ENCODE measurements at places on chromosomes 12 and 14.

GRCh38 chr12:10194160-10194670 lies 15.4 kb downstream of the TMEM52B start:
- no peak for DNase-seq

DNA sequence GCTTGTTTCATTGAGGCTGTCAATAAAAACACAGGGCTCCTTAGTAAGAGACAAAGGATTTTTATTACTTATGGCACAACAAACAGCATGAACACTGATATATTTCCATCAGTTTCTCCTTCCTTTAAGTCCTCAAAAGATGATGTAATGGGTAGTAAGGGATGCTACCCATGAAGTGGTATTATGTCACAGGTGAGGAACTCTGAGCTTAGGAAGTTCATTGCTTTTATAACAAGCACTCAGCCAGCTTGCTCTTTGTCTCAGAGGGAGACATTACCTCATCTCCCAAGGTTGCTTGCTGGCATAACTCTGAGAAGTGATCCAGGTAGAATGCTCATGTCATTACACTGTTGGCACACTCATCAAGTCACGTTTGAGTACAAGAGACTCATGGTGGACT lies 287.0 kb upstream of the OR4E1 start:
- DNase-seq: no peak

DNA sequence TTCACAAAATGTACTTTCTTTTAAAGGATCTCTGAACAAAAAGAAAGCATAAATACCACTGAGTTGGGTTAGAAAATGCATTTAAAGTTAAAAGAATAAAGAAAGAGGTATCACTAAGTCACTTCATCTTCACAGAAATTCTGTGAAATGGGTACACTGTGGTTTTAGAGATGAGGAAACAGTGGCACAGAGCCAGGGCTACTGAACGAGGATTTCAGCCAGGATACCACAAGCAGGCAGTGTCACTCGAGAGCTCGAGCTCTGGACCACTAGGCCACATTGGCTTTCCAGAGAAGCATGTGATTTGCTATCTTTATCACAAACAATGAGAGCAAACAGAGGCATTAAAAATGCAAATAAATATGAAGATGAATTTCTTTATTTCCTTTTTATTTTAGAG lies 51.0 kb downstream of the WDHD1 start:
- no peak for DNase-seq

DNA sequence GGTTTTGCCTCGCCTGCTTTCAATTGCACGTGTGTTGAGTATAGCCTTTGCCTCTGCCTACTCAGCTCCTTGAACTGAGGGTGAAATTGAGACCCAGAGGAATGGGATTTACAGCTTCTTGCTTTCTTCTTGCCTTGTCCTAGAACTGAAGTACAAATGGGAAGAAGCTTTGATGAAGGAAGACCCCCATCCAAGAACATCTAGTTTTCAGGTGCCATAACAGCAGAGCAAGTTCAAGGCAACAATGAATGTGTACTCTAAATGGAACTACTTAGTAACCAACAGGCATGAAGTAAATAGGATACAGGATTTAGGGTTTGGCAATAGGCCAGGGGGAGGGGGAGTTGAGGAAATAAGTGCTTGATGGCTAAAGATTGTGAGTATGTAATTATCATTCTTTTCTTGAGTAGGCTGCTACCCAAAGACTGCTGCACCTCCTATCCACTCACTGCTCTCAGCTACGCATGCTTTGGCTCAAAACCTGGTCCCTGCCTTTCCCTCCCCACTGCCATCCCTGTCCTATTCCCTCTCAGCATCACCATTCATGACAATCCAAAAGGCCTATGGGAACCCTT lies 2.1 kb downstream of the GPX2 start:
- DNase-seq: no peak

DNA sequence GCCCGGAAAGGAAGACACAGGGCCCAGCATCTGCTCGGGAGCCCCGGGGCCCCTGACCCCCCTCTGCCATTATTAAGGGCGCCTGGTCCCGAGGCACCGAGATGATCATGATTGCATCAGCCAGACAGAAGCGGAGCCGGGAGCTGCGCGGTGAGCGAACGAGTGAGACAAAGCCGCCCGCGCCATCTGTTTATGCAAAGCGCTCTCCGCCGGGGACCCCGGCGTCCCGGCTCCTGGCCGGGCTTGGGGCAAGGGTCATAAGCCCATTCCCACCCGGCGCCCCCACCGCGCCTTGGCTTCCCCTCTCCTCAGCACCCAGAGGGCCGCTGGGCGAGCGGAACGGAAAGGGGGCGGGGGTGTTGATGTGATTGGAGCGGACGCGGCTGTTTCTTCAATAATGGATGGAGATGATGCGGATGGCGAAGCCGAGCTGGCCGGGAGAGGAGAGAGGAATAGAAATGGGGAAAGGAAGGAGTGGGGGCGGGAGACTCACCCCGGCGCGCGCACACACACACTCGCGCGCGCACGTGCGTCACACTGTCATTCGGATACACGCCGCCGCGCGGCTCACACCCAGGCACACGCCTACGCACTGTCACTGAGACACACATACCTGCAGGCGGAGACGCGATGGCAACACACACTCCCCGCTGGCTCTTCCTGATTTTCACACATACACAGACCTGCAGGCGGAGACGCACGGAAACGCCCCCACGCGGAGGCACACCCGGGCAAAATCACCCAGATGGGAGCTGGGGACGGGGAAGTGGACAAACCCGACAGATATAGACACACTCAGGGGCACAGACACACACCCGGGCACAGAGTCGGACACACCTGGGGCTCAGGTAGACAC lies 10.7 kb downstream of the STAC3 start:
- peak; percentile 73 for DNase-seq

DNA sequence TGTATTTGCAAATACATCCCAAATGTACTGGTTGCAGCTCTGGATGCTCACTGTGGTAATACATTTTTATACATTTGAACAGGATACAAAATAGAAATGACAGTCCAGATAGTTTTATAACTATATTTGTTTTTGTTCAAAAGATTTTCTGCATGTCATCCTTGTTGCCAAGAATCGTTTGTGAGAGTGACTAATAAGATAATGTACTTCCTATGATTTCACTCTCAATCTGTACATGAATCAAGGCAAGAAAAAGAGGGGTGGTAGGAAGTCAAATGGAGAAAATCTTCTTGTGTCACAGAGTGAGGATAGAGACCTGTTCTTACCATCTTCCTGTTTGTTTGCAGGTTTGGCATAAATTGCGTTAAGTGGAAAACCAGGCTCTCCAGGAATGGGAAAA lies 13.9 kb downstream of the ARPC3 start:
- no peak for DNase-seq

DNA sequence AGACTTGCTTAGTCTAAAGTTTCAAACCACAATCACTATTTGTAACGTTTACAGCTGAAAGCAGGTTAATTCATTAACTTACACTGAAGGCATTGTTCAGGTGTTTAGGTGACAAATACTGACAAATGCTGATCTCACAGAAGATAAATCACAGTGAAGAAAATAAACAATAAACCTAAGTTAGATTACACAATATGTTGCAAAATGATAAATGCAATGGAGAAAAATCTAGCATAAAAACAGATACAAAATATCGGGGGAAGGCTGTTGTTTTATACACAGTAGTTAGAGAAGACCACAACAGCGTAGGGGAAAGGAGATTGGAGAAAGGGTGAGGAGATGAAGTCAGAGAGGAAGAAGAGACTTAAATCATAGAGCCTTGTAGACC lies 3.0 kb downstream of the SCAF11 start:
- DNase-seq: no peak

DNA sequence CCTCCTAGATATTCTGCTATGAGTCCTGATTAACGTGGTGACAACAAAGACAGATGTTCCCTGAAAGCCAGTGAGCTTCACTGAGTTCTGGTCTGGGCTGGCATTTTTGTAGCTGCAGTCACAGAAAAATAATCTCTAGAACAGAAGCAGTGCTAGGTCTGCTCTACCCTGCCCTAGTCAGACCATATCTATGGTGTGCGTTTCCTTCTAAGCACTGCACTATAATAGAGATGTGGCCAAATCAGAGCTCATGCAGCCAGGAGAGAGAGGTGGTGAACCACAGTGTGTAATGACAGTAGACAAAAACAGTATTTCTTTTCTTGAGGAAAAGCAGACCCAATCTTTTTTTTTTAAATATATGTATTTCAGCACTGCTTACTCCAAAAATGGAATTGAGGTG lies 76.3 kb downstream of the CMAS start:
- no peak for DNase-seq

GRCh38 chr12:127664901-127665300 lies 602.1 kb upstream of the TMEM132C start:
- no peak for DNase-seq

GRCh38 chr14:68408680-68409079 lies 384.2 kb downstream of the ZFP36L1 start:
- DNase-seq: no peak

- DNase-seq: no peak
These were observed 137.8 kb upstream of the GSC start for GRCh38 chr14:94907626-94908261.

DNA sequence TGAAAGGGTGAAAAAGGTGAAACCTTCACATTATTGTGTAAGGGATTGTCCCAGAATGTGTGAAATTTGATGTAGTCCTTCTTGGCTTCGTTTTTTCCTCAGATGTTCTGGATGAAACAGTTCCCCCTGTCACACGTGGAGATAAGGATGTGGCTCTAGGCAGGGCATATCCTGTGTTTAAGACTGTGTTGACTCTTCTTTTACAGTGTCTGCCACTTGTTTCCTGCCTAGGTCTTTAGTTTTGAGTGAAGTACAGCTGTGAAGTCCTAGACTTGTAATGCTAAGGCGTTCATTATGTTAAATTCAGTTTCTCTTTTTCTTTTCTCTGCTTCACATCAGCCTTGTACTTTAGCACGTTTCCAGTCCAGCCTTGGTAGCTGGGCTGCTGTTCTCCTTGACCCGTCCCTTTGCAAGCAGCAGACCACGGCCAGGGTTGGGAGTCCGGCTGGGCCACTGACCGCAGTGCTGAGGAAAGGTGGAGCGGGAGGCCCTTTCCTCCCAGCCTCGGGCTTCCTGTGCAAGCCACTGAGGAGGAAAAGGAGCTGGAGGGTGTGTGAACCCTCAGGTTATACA lies 59.1 kb downstream of the RASSF3 start:
- peak; percentile 50 for DNase-seq

DNA sequence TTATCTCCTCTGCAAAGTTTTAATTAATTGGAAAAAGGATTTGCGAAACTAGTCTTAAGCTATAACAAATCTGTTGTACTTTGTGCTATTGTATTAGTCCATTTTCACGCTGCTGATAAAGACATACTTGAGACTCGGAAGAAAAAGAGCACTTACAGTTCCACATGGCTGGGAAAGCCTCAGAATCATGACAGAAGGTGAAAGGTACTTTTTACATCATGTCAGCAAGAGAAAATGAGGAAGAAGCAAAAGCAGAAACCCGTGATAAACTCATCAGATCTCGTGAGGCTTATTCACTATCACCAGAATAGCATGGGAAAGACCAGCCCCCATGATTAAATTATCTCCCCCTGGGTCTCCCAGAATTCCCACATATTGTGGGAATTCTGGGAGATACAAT lies 118.1 kb upstream of the PRKD1 start:
- no peak for DNase-seq

DNA sequence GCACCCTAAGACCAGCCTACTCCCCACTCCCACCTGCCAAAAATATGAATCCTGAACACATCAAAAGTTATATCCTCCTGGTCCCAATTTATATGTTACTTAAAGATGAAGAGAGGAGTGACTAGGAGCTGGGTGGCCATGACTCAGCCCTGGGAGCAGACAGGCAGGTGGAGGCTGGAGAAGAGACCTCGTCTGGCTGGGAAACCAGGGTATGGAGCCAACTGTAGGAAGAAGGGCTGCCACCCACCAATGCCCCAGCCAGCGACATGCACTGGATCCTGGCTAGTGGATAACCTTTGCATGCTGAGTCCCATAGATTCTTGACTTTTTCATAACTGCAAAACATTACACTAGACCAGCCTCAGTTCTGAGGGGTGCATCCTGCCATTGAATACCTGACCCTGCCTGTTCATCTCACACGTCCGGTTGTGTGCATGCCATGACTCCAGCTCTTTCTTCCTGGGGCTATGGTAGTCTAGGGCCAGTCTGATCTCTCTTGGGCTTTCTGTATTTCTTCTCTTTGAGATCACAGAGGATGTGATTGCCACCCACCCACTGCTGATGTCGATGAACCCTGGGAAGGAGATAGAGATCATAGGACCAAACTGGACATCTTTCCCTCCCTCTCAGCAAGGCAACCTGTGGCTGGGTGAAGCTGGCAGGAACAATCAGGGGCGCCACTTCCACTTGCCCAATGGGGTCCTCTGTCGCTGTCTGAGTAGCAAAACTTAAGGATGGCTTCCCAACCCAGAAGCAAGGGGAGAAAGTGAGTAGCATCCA lies 69.6 kb upstream of the DDX11 start:
- DNase-seq: no peak

DNA sequence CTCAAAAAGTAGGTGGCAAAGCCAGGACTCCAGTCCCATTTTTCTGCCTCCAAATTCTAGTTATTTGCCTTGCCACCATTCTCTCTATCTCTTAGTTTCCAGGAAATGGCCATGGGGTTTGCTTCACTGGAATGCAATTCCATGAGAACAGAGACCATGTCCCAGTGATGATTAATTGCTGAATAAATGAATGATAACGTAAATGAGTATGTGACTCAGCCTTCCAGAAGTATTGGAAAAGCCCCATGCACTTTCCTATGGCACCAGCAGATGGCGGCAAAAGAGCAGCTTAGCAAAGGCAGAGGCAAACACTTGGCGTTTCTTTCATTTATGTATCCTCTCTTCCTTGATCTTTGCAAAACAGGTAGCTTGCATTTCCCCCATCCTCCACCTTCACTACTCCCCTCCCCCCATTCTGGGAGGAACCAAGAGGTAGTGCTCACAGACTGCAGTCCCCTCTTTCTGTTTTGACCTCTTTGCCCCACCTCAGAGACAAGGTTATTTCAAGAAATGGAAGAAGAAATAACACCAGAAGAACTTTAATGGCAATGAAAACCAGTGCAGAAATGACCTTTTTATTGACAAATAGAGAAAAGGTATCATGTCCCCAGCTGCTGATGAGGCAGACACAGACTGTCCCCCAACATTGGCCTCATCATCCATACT lies 21.3 kb downstream of the TBX3 start:
- DNase-seq: peak; percentile 83

DNA sequence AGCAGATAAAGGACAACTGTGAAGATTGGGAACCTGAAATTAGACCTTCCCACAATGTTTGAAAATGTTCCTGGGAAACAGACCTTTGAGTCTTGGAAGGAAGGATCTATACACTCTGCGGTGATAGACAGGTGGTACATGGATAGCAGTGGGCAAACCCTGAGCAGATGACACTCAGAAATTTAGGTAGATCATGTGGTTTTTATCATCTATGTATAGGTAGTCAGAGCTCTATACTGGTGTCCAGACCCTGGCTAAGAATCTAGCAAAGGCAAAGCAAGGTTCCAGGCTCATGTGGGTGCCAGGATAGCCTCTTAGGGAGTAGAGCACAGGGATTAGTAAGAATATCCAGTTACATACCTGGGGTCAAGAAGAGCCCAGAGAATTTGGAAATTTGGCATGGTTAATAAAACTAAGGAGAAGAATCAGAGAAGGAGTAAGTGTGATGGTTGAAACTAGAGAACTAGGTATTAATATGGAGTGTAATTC lies 331.2 kb upstream of the FBXO33 start:
- DNase-seq: no peak
